ENCODE measurements at places on chromosomes 4 and X.

DNA sequence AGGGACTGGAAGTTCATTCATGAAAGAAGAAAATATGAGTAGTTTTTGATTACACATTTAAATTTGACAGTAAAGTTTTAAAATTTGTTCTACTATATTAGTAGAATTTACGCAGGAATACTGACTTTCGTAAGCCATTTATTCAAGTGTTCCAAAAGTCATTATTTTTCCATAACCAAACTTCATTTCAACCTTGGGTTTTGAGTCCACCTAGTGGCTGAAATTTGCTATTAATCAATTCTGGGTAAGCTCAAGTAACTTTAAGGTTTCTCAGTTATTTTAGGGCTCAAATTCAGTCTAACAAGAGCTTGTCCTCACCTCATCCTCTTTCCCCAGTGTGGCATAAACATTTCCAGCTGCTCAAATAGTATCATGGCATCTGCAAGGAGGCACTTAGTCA is 175.4 kb downstream of the SH3BGRL start:
- no peak for DNase-seq

GRCh38 chrX:155086202-155086840 is 15.0 kb downstream of the BRCC3 start:
- DNase-seq = peak; percentile 3

- no peak for DNase-seq
Measured at GRCh38 chr4:154344686-154345085, 146.9 kb downstream of the DCHS2 start.

DNA sequence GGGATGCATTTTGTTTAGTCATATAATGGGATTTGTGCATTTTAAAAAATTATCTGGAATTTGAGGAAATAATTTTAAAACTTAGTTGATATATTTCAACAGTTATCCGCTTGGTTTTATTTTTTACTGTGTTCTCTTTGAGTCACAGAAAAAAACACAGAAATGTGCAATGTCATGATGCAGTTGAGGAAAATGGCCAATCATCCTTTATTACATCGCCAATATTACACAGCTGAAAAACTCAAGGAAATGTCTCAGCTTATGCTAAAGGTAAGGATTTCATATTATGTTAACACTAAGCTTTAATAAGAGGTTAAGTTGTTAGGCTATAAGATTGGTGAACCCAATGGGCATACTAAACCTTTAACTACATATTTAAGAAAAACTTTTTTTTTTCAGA is 63.9 kb downstream of the HPGDS start:
- no peak for DNase-seq

- no peak for DNase-seq
Measured at GRCh38 chr4:92339676-92340075, 35.9 kb downstream of the GRID2 start.

DNA sequence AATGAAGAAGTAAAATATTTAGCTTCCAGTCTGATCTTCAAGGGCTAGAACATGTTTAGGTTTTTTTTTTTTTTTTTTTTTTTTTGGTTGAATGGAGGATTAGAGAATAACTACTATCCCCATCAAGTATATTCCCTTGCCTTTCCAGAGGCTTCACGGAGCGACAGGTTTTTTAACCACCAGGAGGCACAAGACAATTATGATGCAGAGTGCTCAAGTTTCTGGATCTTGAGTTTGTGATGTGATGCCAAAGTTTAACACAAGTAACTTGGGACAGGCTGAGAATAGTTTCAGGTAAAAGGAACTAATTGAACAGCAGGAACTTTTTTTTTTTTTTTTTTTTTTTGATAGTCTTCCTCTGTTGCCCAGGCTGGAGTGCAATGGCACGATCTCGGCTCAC is 30.3 kb downstream of the CCNI start:
- DNase-seq = no peak

GRCh38 chr4:118277243-118277642 is 75.6 kb downstream of the PRSS12 start:
- DNase-seq = no peak

GRCh38 chrX:114334473-114334982 is 249.4 kb upstream of the HTR2C start:
- no peak for DNase-seq

GRCh38 chr4:186404562-186405134 is 138.7 kb downstream of the F11 start:
- no peak for DNase-seq

GRCh38 chr4:8404791-8405515 is 35.6 kb downstream of the ACOX3 start:
- no peak for DNase-seq

DNA sequence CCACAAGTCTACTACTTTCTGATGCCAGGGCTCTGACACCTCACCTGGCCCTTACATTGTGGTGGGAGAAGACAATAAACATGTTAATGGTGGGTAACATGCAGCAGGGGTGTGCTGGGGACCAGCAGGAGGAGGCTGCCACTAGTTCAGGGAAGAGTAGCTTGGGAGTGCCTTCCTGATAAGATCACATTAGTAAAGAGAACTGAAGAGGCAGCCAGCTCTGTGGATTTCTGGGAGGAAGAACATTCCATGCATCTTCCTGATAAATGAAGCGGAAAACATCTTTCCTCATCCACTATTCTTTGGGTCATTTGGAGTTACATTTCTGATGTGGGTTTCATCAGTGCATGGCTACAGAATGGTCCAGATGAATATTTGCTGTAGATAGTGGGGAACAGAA is 9.0 kb downstream of the RNF150 start:
- DNase-seq = no peak

DNA sequence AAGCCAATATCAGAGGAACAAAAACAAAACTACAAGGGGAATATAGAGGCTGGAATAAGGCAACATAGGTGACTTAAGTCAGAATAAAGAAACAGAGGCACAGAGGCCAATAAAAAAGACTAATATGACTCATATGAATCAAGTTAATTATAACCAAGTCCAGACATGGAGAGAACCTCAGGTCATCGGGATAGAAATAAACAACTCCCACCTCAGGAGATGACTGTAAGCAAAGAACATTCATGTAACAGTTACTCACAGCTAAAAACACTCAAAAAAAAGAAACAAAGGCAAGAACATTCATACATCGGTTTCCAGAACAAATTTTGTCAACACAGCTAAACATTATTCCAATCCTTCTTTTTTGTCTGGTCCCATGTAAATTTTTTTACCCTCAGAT is 60.3 kb upstream of the RXFP1 start:
- no peak for DNase-seq

DNA sequence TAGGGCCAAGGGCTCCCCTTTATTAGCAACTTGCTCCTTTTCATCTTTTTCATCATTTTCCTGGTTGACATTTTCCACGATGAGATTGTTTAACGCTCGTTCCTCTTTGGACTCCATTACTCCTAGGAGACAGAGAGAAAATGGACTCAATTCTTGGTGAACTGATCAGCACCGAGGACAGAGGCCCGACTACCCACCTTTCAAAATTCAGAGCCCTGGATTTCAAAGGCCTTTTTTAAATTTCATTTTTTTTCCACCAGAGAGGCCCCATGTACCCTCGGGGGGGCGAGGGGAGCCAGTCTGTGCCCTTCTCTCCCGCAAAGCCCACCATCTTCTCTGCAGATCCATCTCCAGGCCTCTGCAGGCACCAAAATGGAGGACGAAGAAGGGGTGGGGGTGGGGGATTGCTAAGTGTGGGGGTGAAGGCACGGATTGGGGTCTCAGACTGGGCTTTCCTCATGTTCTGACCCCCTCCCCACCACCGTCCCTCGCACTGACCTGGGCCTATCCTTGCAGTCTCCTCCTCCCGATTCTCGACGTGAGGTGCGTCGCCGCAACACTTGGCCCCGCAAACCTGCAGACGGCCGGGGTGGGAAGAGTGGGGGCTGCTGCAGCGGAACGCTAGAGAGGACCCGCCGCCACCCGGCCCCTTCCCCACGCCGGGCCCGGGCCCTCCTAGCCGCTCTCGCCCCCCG is 783 bp downstream of the BEX2 start:
- DNase-seq = no peak

- DNase-seq = no peak
Measured at GRCh38 chr4:165364452-165365080, 14.2 kb upstream of the CPE start.

GRCh38 chrX:32929040-32929439 is 282.3 kb downstream of the DMD start:
- no peak for DNase-seq

DNA sequence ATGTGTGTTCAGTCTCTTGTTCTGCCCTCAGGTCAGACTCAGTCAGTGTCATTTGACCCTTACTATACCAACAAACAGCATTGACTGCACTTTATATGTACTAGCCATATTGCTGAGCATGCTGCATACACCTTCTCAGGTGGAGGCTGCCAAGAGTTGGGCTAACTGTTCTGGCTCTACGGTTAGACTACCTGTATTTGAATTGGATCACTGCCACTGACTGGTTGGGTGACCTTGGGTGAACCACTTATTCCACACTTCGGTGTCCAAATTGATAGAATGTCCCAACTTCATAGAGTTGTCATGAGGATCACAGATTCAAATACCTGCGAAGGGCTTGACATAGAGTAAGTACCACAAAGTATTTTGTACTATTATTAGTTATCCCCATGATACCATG is 91.2 kb upstream of the GPR50 start:
- no peak for DNase-seq

GRCh38 chrX:100659431-100660137 is 15.6 kb downstream of the SRPX2 start:
- no peak for DNase-seq

GRCh38 chr4:82733636-82734035 is 65.0 kb downstream of the SCD5 start:
- DNase-seq = no peak

DNA sequence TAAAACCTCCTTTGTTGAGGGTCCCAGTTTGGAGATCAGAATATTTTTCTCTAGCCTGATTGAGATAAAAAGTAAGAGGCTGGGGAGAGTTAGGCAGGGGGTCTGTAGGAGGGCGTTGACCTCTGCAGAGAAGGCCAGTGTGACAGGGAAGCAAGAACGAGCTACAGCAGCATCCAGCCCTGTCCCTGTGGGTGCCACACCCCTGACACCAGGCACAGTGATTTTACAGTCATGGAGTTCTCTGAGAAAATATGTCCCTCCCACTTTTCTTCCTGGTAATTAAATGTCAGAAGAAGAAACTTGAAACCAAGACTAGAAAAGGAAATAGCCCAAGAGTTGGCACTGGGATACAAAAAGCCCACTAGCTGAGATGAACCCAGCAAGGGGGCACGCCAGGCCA is 25.0 kb upstream of the HELT start:
- DNase-seq = no peak

- peak; percentile 0 for DNase-seq
Measured at GRCh38 chrX:105701310-105702052, 120.9 kb upstream of the NRK start.

All from NCI-H345 (cell line).